T-cell (primary cell): ENCODE measurements at places on chromosomes 5 and 9.

DNA sequence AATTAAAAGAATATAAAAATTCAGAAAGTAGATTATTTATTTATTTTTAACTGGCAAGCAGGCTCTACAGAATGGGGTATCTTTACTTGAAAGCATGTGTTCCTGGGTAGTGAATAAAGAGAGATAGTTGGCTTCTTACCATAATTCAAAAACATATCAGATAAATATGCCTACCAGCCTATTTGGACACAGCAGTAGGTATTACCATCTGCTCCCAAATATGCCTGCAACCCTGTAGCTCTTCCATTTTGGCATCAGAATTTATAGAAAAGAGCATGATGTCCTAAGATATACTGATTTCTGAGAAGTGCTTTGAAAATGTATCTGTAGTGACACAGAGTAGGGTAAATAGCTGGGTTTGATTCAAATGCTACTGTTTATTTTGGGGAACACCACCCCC is 1300.5 kb upstream of the DMAC1 start:
- no peak for DNase-seq

DNA sequence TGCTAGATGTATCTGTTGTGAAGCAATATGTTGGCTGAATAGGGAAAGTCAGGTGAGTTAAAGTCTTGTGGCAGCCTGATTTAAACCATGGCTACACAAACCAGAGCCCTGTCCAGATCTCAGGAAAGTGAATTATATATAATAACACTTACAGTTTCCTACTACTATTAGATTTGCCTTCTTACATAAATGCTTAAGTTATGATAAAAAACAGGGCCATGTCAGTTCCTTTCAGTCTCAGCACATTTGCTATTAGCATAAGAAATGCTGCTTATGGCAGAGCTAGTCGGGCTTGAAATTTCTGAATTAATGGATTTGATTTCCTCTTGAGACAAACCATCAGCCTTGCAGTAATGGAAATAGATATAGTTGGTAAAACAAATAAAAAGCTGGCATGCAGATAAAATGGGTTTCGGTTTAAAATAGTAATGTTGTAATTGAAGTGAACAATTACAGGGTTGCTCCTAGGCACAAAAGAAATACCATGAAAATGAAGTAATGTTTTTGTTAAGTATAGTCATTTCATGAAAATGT is 664.2 kb upstream of the ZNF608 start:
- DNase-seq = no peak

- no peak for DNase-seq
Measured at GRCh38 chr9:34771007-34771406, 61.1 kb upstream of the CCL21 start.

- no peak for DNase-seq
Measured at GRCh38 chr5:164097749-164098148, 592.3 kb downstream of the MAT2B start.

DNA sequence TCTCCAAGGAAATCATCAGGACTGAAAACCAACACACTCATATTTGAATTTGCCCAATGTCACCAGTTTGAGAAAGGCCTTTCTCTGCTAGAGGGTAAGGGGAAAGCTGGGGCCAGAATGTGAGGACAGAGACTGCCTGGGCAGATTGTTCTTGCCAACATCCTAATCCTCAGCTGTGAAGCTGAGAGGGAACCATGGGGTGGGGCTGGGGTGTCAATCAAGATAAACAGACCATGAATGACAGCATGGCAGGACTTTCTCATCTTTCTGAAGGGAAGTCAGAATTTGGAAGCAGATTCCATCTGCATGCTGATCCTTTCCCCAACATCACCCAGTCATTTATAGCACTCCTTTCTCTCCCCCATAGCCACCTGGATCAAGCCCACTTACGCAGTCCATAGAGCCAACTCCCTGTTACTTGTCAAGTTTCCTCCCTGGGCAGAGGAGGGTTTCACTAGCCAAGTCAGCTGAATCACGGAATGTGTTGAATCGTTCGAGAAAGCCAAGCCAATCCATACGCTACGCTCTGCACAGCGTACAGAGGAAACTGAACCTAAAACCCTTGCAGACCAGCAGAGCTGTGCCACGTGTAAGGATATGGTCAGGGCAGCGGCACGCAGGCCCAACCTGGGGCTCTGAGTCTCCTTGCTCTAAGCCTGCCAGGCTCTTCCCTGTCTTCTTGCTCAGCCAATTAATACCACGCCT is 14.9 kb downstream of the GLDC start:
- no peak for DNase-seq
